ENCODE measurements at places on chromosomes 5 and 9. TPM values are rescaled to one million over a fixed set of nuclear protein-coding genes. Genes with fewer than 3 reads are reported as not detected.

- DNase-seq: no peak
Measured at GRCh38 chr9:34381323-34381722, 4.6 kb upstream of the MYORG start.

The SPATA9 gene
- 0.36 TPM for total RNA-seq

The ISCA1 gene
- 24.1 TPM for total RNA-seq

The FGF10 gene
- not detected for total RNA-seq

The POLR3G gene
- total RNA-seq: 4.5 TPM
